ENCODE measurements at places on chromosomes 1 and 21. TPM values are rescaled to one million over a fixed set of nuclear protein-coding genes. Genes with fewer than 3 reads are reported as not detected.

- no peak for DNase-seq
These were observed 5.2 kb upstream of the PIK3C2B start for GRCh38 chr1:204499511-204500468.

DNA sequence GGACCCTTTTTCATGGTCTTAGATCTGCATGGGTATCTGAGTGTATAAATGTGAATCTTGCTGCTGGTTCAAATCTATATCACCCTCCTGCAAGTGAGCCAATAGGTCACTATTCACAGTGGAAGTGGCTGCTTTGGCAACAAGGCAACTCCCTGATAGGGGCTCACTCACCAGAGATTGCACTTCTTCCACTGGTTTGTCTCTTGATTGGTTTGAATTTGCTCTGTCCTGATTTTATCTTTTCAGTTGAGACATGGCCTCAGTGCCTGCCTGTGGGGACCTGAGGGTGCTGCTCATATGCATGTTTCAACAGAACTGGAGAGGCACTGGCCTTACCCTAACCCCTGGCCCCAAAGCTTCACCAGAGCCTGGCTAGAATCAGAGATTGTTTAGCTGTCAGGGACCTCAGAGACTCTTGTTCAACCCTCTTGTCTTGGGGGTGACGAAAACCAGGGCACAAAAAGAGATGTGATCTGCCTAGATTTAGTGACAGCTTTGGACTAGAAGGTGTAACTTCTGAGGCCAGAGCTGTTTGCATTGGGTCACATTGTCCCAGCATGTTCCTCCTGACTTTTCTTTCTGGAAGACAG is 16.9 kb downstream of the AVPR1B start:
- DNase-seq = no peak

DNA sequence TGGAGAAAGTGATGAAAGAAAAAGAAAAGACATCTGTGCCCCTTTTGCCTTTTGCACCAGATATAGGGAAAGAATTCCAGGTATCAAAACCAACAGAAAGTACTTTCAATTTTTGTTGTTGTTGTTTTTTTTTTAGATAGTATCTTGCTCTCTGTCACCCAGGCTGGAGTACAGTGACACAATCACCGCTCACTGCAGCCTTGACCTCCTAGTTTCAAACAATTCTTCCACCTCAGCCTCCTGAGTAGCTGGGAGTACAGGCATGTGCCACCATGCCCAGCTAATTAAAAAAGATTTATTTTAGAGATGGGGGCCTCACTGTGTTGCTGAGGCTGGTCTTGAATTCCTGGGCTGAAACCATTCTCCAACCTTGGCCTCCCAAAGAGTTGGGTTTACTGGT is 31.3 kb upstream of the IVNS1ABP start:
- DNase-seq = no peak

DNA sequence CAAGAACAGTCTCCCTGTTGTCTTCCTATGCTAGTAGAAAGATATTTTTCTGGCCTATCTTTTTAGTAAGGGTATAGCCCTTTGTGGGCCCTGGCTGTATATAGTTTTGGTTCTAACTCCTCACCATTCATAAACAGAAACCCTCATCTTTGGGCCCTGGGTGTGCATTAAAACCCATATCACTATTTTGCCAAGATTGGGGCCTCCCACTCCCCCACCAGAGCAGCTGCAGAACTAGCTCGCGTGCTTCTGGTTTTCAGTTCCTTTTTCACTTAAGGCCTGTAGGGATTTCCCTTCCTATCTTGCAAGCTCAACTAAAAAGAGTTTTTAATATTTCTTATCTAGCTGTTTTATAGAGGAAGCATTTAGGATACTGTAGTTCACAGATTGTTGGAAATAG is 106.4 kb downstream of the RGL1 start:
- no peak for DNase-seq

DNA sequence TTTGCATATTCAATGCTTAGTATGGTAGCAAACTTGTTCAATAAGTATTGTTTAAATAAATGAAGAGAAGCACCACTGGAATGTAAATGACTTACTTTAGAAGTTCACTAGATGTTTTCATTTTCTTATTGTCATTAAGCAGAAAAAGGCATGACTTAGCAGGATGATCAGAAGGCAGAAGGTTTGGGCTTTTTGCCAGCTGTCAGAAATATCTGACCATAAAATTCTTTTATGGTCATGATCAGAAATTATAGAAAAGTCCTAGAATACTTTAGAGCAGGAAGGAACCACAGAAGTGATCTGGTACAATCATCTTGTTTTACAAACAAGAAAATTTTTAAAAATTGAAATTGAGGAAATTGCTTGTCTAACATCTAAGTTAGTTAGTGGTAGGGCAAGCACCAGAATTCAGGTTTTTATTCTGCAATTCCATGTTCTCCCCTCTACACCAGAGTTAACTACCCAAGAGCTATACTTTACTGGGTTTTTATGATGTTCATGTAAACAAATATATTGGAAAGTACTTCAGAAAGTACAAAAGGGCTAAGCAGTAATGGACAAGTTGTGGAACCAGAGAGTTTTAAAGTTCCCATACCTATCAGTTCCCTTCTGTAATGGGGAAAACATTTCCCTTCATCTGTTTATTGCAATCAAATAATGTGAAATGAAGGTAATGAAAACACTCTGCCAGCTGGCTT is 10.1 kb downstream of the FMO5 start:
- no peak for DNase-seq

DNA sequence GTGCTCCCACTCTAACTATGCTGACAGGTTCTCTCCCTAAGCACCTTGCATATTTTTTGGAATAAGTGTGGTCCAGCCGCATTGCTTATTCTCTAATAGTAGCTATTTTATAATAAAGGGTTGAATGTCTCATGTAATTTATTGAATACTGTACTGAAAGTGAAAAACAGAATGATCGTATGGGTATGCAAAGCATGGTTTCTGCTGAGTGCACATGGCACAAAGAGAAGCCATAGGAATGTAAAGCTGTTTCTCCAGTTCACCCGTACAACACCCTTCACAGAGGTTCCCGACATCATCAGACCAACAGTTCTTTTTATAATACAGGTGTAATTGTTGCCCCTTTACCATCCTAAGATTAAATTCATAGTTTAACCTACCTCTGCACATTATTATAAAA is 8.9 kb upstream of the HAO2 start:
- DNase-seq = no peak

DNA sequence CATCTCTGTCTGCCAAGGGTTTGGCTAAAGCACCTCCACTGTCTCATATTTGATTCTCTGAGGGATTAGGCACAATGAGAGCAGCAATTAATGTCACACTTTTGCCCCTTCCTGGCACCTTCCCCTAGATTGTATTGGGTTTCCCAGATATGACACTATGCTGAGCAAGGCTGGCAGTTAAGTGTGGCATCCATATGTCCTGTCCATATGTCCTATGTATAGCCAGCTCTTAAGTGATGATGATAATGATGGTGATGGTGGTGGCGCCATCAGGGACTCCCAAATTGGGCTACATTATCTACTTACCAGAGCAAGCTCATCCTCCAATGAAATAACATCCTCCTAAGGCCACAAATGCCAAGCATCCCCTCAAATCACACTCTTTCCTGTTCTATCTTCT is 13.5 kb upstream of the LORICRIN start:
- DNase-seq = no peak

DNA sequence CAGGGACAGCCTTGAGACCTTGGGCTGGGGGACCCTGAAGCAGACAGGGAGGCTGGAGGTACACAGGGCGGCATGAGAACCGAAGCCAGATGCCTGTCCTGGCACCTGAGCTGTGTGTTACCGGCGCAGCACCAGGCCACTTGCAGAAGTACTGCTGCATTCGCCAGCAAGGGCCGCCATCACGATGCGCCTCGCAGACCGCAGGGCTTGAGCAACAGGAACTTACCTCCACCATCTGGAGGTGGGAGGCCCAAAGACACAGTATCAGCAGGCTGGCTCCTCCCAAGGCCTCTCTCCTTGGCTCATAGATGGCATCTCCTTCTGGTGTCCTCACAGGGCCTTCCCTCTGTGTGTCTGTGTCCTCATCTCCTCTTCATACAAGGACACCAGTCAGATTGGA is 90.1 kb downstream of the PRDM16 start:
- DNase-seq = no peak

GRCh38 chr1:210464519-210465039 is 135.9 kb downstream of the HHAT start:
- peak; percentile 60 for DNase-seq

GRCh38 chr1:227169343-227169742 is 148.9 kb downstream of the CDC42BPA start:
- no peak for DNase-seq

DNA sequence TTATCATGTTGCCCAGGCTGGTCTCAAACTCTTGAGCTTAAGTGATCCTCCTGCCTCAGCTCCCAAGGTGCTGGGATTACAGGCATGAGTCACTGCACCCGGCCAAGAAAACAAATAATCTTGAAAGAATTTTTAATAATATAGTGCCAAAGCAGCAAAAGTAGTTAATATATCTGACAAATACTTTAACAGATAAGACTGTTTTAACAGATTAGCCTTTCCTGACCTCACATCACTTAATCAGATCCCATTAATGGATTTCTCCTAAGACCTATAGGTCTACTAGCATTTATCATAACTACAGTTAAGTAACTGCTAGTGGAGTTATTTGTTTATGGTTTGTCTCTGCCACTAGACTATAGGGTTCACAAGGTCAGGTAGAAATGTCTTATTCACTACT is 61.1 kb upstream of the HP1BP3 start:
- DNase-seq = no peak

- no peak for DNase-seq
These were observed 1.4 kb upstream of the TLCD4 start for GRCh38 chr1:95115708-95116137.

- no peak for DNase-seq
These were observed 110.1 kb downstream of the OLFML2B start for GRCh38 chr1:161913482-161914140.

DNA sequence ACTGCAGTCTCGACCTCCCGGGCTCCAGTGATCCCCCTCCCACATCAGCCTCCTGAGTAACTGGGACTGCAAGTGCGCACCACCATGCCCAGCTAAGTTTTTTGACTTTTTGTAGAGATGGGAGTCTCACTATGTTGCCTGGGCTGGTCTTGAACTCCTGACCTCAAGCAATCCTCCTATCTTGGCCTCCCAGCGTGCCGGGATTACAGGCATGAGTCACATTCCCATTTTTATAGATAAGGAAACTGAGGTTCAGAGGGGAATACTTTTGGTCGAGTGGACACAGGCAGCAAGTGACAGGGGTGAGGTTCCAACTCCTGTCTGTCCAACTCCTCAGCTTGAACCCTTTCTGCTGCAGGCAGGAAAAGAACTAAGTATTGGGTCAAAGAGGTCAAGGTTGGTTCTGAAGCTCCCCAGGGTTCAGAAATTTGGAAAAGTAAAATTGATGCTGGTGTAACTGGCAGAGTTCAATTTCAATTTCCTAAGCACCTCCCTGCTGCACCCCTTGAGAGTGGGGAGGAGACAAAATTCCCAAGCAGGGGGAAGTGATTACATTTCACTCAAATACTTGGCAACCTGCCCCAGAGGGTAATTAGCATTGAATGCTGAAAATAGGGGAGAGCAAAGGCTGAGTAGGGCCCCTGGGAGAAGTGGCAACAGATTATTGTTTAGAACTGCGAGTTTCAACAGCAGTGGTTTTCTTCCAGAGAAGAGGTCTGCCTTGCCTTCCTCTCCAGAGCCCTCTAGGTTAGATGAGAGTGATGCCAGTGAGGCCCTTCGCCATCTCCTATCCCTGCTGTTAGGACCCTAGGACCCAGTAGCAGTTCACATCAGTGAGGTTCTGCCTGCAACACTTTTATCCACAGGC is 17.5 kb upstream of the ALPL start:
- DNase-seq = peak; percentile 13

- no peak for DNase-seq
These were observed 289.7 kb downstream of the TM2D1 start for GRCh38 chr1:61435226-61435625.

DNA sequence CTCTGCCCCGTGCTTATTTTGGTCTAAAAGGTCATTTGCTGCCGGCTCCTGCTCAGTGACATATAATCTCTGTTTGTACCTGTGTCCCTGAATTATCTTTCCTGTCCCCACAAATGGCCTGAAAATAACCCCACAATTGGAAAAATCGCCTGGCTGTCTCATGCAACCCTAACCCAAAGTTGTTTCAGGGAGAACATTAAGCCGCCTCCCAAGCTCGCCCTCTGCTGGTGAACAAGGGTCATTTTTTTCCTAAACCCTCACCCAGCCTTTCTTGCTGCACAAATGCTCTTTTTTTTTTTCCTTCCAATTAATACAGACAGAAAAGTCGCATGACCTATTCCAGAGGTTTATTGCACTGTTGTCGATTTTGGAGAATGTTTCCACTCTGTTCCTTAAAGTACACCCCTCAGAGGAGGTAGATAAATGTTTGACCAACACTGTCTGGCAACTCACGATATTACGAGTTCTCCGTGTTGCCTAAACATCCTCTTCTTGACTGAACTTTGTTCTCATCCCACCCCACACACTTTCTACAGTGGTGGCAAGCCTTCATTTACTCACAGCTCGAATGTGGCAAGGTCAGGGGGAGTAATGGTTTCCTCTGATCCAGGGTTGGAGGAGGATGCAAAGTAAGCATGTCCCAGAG is 148.7 kb downstream of the ZZZ3 start:
- DNase-seq = peak; percentile 72

DNA sequence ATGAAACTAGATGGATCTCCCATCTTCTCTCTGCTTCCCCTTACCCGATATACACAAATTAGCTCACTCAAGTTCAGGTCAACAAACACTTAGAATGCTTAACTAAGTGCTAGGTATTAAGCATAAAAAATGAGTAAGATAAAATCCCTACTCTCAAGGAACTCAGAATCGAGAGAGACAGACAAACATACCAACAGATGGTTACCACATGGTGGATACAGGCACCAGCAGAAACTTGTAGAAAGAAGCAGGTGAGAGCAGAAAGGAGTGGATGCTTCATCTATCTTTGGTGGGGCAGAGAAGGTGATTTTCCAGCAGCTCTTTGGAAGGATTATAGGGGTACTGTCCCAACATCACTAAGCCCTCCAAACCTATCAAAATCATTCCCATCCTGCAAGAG is 32.2 kb downstream of the C8B start:
- no peak for DNase-seq

DNA sequence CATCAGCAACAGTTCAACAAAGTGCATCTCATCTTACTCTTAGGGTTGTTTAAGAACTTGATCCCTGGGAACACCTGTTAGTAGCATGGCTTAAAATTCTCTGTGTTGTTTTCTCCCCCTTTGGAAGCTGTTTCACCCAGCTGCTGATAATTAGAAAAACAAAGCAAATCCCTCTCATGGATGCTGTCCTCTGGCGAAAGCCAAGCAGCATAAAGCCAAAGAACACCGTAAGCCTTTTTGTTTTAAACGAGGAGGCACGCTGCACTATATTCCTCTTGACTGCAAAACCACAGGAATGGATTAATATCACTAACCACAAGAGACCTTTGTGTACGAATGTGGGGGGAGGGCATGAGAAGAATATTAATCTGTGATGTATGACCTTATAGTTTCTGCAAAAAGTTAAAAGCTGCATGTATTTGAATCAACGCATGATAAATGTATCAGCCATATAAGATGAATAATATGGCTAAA is 923.2 kb downstream of the LTN1 start:
- peak; percentile 8 for DNase-seq

CCNL2 gene
- 62.8 TPM for total RNA-seq

DTL gene
- total RNA-seq = 28.0 TPM

ABCA4 gene
- 0.10 TPM for total RNA-seq

TMEM61 gene
- total RNA-seq = not detected

FCRL6 gene
- not detected for total RNA-seq

NTMT2 gene
- total RNA-seq = not detected

PLA2G2C gene
- not detected for total RNA-seq

TAF5L gene
- 13.9 TPM for total RNA-seq

CFAP45 gene
- 2.2 TPM for total RNA-seq

Data from RPMI7951 (cell line).